Dermis lymphatic vessel endothelial cell (primary cell): ENCODE measurements at places on chromosomes 7 and 10. TPM values are rescaled to one million over a fixed set of nuclear protein-coding genes. Genes with fewer than 3 reads are reported as not detected.

SPDYE8 gene
- total RNA-seq: not detected in 2 replicates

FKBP6 gene
- total RNA-seq: not detected in 2 replicates

JCAD gene
- total RNA-seq: 55.3 and 59.0 TPM in 2 replicates

PAPOLB gene
- total RNA-seq: 0.11 and 0.60 TPM in 2 replicates

ATXN7L1 gene
- 3.9 and 5.4 TPM in 2 replicates for total RNA-seq

GPR26 gene
- not detected in 2 replicates for total RNA-seq

CLEC2L gene
- not detected in 2 replicates for total RNA-seq

ANKRD7 gene
- total RNA-seq: 0.17 and 0.22 TPM in 2 replicates

GNGT1 gene
- not detected in 2 replicates for total RNA-seq

NFE2L3 gene
- 5.3 and 11.4 TPM in 2 replicates for total RNA-seq

GNB2 gene
- 53.7 and 59.7 TPM in 2 replicates for total RNA-seq

LGI1 gene
- not detected in 2 replicates for total RNA-seq

TEX36 gene
- not detected in 2 replicates for total RNA-seq

MACC1 gene
- total RNA-seq: under 0.01 TPM in 2 replicates

MRLN gene
- total RNA-seq: not detected in 2 replicates

MAD1L1 gene
- total RNA-seq: 30.4 and 41.6 TPM in 2 replicates

IQUB gene
- total RNA-seq: 0.11 and 0.17 TPM in 2 replicates

CH25H gene
- total RNA-seq: 3.8 and 6.3 TPM in 2 replicates

MET gene
- total RNA-seq: 25.4 and 50.3 TPM in 2 replicates

ADCYAP1R1 gene
- total RNA-seq: under 0.01 TPM in 1 of 2 replicates, not detected in the other

KBTBD2 gene
- total RNA-seq: 72.8 and 109 TPM in 2 replicates

CALML5 gene
- total RNA-seq: not detected in 2 replicates

MMD2 gene
- not detected in 2 replicates for total RNA-seq

BTBD16 gene
- not detected in 2 replicates for total RNA-seq

SNX10 gene
- 1.2 and 1.3 TPM in 2 replicates for total RNA-seq

GDF2 gene
- total RNA-seq: not detected in 2 replicates

MYH16 gene
- not detected in 2 replicates for total RNA-seq

IFIT1B gene
- total RNA-seq: not detected in 2 replicates

EPHA1 gene
- 0.11 and 0.17 TPM in 2 replicates for total RNA-seq

ST8SIA6 gene
- total RNA-seq: 0.26 and 0.54 TPM in 2 replicates

GIMAP7 gene
- 107 and 139 TPM in 2 replicates for total RNA-seq

ACSL5 gene
- total RNA-seq: 48.7 and 59.6 TPM in 2 replicates

FRMPD2 gene
- under 0.01 and 0.34 TPM in 2 replicates for total RNA-seq

MRPS17 gene
- total RNA-seq: 19.2 and 22.0 TPM in 2 replicates

TMEM26 gene
- under 0.01 and 0.09 TPM in 2 replicates for total RNA-seq

FFAR4 gene
- not detected in 2 replicates for total RNA-seq
